Chondrocyte (in vitro differentiated cells): ENCODE measurements at places on chromosomes 1 and 21.

DNA sequence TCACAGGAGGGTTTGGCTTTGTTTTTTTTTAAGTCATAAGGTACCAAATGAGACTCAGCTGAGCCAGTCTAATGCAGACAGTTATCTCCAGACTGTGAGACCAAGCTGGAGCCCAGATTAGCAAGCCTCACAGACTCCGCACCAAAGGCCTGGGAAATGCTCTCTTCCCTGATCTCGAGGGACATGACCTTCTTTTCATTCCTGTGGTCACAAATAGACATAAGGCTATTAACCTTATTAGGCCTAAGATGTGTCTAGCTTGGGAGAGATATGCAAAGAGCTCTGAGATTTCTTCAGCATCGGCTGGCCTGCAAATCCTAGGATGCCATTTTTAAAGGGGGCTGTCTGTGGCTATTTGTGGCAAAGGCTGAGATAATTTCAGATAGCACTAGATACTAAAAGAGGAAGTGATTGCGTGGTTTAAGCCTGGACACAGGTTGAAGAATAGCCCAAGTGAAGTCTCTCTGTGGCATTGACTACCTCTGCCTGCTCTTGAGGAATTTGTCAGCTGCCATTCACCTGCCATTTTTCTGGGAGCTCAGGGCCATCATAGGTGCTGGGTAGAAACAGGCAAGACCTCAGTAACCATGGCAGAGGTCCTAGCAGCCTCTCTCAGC is 301.3 kb downstream of the SIPA1L2 start:
- H3K4me1 ChIP-seq, result peaks cover 20% of the 10 kb centered on the region
- H3K27me3 ChIP-seq, result peaks cover 4% of the 10 kb centered on the region
- H3K36me3 ChIP-seq, result no peaks in the 10 kb centered on the region
- DNase-seq, result no peak
- H3K4me3 ChIP-seq, result no peak overlapping the region
- H3K27ac ChIP-seq, result peak overlapping the region; percentile 43

- no peaks in the 10 kb centered on the region for H3K36me3 ChIP-seq
- no peak overlapping the region for H3K4me3 ChIP-seq
- no peak overlapping the region for H3K27ac ChIP-seq
- H3K4me1 ChIP-seq, result peaks cover 2% of the 10 kb centered on the region
- DNase-seq, result peak; percentile 75
Measured at GRCh38 chr1:30384286-30385245, 338.8 kb downstream of the MATN1 start.

DNA sequence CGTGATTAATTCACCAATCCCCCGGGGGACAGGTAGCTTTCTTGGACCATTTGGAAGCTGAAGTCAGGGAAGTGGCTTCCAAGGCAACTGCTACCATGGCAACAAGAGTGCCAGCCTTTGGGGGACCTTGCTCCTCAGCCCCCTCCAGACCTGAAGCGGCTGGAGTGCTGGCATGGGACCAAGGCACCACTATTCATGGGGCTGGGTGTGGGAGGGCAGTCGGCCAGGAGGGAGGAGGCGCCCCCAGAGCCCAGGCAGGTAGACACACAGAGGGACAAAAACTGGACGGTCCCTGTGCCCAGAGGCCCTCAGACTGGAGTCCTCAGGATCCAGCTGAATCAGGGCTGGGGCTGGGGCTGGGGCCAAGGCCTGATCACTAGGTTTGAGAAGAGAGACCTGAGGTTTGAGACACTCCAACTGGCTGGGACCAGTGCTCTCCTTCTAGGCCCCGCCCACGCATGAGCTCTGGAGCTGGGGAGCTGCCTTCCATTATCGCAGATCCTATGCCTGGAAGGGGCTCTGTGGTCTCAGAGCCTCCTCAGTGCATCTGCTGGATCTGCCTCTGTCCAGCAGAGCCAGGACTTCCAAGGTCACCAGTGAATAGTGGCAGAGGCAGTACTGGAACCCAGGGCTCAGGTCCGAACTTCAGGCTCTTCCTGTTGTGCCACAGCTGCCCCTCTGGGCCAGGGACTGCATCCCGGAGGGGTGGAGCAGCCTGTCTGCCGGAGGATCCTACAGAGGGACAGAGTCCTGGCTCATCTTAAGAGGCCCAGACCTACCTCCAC is 3.3 kb upstream of the KNCN start:
- no peak overlapping the region for H3K4me3 ChIP-seq
- peaks cover 5% of the 10 kb centered on the region for H3K36me3 ChIP-seq
- peaks cover 20% of the 10 kb centered on the region for H3K27me3 ChIP-seq
- H3K27ac ChIP-seq, result no peak overlapping the region

- no peak overlapping the region for H3K27ac ChIP-seq
- H3K4me3 ChIP-seq, result no peak overlapping the region
- no peak for DNase-seq
- H3K4me1 ChIP-seq, result no peaks in the 10 kb centered on the region
- H3K36me3 ChIP-seq, result peaks cover 26% of the 10 kb centered on the region
Measured at GRCh38 chr1:11107599-11107998, 7.9 kb upstream of the EXOSC10 start.

DNA sequence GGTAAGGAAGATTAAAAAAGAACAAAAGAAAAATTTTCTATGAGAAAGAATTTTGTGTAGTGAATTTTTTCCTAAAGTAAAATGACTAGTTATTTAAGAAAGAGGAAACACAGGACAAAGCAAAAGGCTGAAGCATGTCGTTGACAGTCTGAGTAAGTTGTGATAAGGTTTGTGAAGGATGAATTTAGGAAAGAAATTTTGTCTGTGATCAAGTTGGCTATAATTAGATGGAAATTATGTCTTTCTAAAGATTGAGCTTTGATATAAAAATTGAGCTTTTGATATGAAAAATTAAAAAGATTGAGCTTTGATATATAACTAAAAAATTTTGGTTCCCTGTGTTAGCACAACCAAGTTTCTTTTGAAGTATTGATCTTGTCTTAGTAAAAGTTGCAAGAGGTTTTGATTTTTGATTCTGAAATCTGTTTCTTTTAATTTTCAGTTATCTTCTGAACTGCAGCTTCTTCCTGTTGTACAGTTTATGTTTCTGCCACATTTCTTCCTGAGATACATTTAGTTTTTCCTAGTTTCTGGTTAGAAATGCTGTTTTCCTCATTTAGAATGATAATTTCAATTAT is 101.7 kb upstream of the KIAA0040 start:
- H3K27me3 ChIP-seq, result no peaks in the 10 kb centered on the region
- H3K4me3 ChIP-seq, result no peak overlapping the region
- DNase-seq, result no peak
- H3K36me3 ChIP-seq, result no peaks in the 10 kb centered on the region
- H3K4me1 ChIP-seq, result no peaks in the 10 kb centered on the region
- H3K27ac ChIP-seq, result no peak overlapping the region

GRCh38 chr1:221644145-221644448 is 97.8 kb downstream of the DUSP10 start:
- no peaks in the 10 kb centered on the region for H3K4me1 ChIP-seq
- no peak overlapping the region for H3K27ac ChIP-seq
- peaks cover 29% of the 10 kb centered on the region for H3K27me3 ChIP-seq
- no peaks in the 10 kb centered on the region for H3K36me3 ChIP-seq

DNA sequence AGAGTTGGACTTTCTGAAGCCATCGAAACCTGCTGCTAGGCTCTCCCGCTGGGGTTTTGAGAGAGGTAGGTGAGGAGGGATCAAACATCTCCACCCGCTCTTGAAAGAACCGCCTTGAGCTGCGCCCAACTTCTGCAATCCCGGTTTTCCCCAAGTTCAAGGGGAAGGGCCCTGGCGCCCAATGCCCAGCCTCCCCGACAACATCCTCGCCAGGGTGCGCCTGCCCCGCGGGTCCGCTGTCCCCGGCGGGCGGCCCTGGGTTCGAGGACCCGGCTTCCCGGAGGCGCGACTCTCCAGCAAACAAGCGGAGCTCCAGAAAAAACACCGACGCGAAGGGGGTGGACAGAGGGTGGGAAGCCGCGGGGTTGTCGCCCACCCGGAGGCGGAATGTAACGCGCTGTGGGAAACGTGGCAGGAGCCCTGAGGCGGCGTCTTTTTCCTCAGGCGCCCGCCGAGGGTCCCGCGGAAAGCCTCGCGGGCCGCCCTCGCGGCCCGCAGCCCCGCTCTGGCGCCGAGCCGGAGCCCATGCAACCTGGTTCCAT is 607 bp downstream of the BTG3 start:
- no peaks in the 10 kb centered on the region for H3K36me3 ChIP-seq
- peaks cover 21% of the 10 kb centered on the region for H3K4me1 ChIP-seq
- no peaks in the 10 kb centered on the region for H3K27me3 ChIP-seq

- no peak for DNase-seq
- peaks cover 13% of the 10 kb centered on the region for H3K27me3 ChIP-seq
- H3K27ac ChIP-seq, result no peak overlapping the region
- no peak overlapping the region for H3K4me3 ChIP-seq
Measured at GRCh38 chr1:157234705-157235273, 96.6 kb upstream of the ETV3 start.

DNA sequence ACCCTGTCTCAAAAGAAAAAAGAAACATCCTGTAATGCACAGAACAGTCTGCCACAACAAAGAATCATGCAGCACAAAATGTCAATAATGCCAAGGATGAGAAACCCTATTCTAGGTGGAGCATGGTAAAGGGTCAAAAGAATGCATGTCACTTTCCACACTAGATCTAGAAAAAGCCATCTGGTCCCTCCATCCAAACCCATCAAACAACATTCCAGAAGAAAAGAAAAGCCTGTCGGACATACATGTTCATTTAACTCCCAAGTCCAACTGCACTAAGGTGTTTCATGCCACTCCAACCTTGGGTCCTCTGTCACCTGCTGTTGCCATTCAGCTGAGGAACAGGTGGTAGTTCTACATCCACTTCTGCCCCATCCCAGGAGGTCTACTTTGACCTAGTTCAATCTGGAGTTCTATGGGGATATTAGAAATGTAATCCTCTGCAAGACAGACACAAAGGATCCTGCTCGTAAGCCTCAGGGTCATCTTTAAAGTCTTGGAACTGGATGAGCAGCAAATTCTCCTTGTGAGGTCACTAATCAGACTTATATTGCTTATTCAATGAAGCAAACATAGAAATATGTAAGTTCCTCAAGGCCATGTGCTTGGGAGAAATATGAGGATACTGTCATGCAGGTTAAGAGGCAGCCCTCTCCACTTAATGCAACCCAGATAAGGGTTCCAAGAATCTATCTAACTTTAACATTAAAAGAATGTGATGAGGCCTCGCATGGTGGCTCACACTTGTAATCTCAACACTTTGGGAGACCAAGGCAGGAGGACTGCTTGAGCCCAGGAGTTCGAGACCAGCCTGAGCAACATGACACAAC is 3.7 kb downstream of the DEDD start:
- H3K36me3 ChIP-seq, result peaks cover 22% of the 10 kb centered on the region
- no peak overlapping the region for H3K4me3 ChIP-seq
- no peak overlapping the region for H3K27ac ChIP-seq
- peaks cover 36% of the 10 kb centered on the region for H3K4me1 ChIP-seq
- no peaks in the 10 kb centered on the region for H3K27me3 ChIP-seq

DNA sequence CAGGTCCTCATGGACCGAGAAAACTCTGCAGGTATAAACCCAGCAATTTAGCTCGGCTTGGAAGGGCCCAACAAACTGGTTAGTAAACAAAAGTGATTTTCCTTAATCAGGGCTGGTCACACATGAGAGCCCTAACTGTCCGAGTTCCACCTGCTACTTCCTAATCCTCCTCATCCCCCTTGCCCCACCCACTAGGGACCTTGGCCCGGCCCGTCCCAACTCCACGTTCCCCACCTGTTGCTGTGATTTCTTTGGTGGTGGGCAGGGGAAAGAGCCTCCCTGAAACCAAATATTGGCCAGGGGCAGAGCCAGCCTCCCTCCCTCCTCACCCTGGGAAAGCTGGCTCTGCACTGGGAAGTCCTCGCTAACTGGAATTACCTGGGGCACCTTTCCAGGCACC is 304.2 kb upstream of the PROX1 start:
- no peak overlapping the region for H3K27ac ChIP-seq
- no peaks in the 10 kb centered on the region for H3K36me3 ChIP-seq
- H3K27me3 ChIP-seq, result peaks cover 5% of the 10 kb centered on the region
- H3K4me3 ChIP-seq, result no peak overlapping the region
- no peak for DNase-seq

GRCh38 chr1:97044159-97044760 is 322.7 kb downstream of the PTBP2 start:
- H3K4me1 ChIP-seq, result peaks cover 25% of the 10 kb centered on the region
- H3K36me3 ChIP-seq, result peaks cover 21% of the 10 kb centered on the region

- DNase-seq, result peak; percentile 83
- H3K4me1 ChIP-seq, result peaks cover 8% of the 10 kb centered on the region
- H3K4me3 ChIP-seq, result no peak overlapping the region
- no peaks in the 10 kb centered on the region for H3K27me3 ChIP-seq
- no peak overlapping the region for H3K27ac ChIP-seq
Measured at GRCh38 chr1:2972879-2973575, 48.2 kb upstream of the ACTRT2 start.

DNA sequence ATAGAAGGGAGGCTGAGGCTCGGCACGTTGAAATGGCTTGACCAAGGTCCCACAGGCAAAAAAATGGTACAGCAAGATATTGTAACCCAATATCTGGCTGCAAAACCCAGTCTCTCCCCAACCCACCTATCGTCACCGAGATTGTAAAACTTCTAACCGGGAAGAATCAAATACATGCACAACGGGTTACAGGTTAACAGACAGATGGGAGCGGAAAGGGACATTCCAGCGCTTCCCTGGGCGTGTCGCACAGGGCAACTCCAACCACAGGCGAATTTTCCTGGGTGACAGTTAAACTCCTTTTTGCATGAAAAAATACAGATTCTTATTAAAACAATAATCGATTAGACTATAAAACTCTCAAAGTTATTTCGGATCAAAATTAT is 31.8 kb upstream of the JUN start:
- H3K27ac ChIP-seq, result peak overlapping the region; percentile 90
- peaks cover 52% of the 10 kb centered on the region for H3K4me1 ChIP-seq
- H3K36me3 ChIP-seq, result no peaks in the 10 kb centered on the region
- H3K4me3 ChIP-seq, result peak overlapping the region; percentile 78
- H3K27me3 ChIP-seq, result no peaks in the 10 kb centered on the region
- DNase-seq, result no peak

- peak; percentile 57 for DNase-seq
- H3K27ac ChIP-seq, result peak overlapping the region; percentile 82
- peaks cover 69% of the 10 kb centered on the region for H3K4me1 ChIP-seq
- H3K27me3 ChIP-seq, result no peaks in the 10 kb centered on the region
Measured at GRCh38 chr1:200896531-200897196, 2.0 kb downstream of the INAVA start.

DNA sequence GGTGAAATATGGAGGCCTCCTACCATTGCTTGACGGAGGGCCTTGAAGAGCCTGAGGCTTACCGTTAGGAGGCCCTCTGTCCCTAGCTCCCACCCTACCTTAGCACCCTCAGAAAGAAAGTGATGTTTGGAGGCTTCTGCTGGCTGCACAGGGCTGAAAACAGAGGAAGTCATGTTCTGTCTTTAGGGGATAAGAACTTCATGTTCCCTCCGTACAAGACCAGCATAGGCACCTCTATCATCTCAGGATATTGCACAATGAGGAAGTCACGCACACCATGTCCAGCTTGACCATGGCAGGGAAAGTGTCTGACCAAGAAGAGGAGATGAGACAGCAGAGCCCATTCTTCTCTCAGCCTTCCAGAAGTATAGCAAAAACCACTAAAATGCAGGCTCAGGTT is 13.8 kb downstream of the ADORA3 start:
- no peak overlapping the region for H3K4me3 ChIP-seq
- peaks cover 3% of the 10 kb centered on the region for H3K4me1 ChIP-seq
- DNase-seq, result no peak
- H3K27me3 ChIP-seq, result peaks cover 15% of the 10 kb centered on the region

- no peak overlapping the region for H3K4me3 ChIP-seq
- no peak overlapping the region for H3K27ac ChIP-seq
- no peak for DNase-seq
Measured at GRCh38 chr1:78210175-78210574, 164.4 kb downstream of the GIPC2 start.

- no peak overlapping the region for H3K27ac ChIP-seq
- H3K4me1 ChIP-seq, result peaks cover 3% of the 10 kb centered on the region
- no peaks in the 10 kb centered on the region for H3K36me3 ChIP-seq
- no peak for DNase-seq
- H3K4me3 ChIP-seq, result no peak overlapping the region
- no peaks in the 10 kb centered on the region for H3K27me3 ChIP-seq
Measured at GRCh38 chr21:35172231-35172630, 123.1 kb upstream of the RUNX1 start.
